Left kidney (tissue), 8 donors: ENCODE measurements at places on chromosomes 7 and 10. TPM values are rescaled to one million over a fixed set of nuclear protein-coding genes. Genes with fewer than 3 reads are reported as not detected.

CPED1 gene
- polyA plus RNA-seq: 43.4 TPM

DNA sequence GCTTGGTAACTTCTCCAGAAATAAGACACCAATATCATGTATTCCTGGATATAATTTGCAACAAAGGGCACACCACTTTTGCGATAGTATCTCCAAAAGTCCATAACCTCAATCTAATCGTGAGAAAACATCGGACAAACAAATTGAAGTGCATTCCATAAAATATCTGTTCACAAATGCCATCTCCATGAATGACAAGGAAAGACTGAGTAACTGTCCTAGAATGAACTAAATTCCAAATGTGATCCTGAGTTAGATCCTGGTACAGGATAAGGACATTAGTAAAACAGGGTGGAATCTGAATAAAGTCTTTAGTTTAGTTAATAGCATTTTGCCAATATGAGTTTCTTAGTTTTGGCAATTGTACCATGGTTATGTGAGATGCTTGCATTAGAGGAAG, 384.2 kb downstream of the SUGCT start:
- no peak for DNase-seq

DNA sequence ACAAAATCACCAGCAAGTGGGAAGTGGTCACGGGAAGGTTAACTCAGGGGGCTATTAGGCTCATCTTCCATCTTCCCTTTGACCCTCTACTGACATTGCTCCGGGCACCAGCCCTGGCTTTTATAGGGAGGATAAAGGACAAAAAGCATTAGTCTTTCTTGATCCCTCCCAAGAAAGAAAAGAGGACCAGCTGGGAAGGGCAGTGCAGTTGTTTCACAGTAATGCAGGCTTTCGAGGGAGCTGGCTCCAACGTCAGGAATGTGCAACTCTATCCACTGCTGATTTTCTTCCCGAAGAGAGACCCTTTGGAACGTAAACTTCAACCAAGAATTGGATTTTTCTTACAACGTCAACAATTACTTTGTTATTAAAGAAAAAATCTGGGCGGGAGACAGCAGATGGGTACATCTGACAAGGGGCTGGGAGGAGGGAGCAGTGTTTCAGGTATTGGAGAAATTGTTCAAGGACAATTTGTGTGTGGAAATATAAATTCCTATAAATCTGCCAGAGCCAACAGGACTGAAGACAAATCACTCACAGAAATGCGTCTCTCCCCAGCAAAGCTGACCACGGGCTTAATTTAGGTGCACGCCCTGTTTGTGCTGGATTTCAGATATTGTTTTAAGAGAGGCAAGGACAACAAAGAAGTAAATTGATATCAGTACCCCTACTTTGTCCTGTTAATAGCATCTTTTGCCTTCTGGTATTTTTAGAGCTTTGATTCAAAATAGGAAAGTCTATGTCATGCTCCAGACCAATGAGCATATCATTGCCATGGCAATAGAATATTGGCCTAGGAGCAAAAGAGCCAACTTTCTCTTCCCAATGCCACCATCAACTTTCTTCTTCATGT, 23.4 kb upstream of the ARID5B start:
- no peak for DNase-seq

- DNase-seq: no peak
These were observed 16.9 kb upstream of the TAX1BP1 start for GRCh38 chr7:27723085-27723484.

- no peak for DNase-seq
These were observed 317.5 kb downstream of the WDR11 start for GRCh38 chr10:121168545-121169216.

- DNase-seq: no peak
These were observed 135.8 kb upstream of the ABCB5 start for GRCh38 chr7:20479706-20480105.
